ENCODE measurements at places on chromosomes 3 and 15.

DNA sequence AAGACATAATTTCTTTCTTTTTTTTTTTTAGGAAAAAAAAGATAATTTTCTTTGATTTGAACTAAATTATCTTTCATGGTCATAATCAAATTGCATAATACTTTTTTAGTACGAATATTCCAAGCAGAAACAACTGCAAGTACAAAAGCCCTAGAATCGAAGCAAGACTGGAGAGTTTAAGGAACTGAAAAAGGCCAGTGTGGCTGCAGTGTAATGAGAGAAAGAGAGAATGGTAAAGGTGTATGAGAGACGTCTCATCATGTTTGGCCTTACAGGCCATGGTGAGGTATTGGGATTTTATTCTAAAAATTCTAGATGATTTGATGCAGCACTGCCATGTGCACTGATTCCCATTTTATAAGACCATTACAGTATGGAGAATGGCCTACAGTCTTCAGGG lies 180.9 kb downstream of the SUCNR1 start:
- DNase-seq: no peak

DNA sequence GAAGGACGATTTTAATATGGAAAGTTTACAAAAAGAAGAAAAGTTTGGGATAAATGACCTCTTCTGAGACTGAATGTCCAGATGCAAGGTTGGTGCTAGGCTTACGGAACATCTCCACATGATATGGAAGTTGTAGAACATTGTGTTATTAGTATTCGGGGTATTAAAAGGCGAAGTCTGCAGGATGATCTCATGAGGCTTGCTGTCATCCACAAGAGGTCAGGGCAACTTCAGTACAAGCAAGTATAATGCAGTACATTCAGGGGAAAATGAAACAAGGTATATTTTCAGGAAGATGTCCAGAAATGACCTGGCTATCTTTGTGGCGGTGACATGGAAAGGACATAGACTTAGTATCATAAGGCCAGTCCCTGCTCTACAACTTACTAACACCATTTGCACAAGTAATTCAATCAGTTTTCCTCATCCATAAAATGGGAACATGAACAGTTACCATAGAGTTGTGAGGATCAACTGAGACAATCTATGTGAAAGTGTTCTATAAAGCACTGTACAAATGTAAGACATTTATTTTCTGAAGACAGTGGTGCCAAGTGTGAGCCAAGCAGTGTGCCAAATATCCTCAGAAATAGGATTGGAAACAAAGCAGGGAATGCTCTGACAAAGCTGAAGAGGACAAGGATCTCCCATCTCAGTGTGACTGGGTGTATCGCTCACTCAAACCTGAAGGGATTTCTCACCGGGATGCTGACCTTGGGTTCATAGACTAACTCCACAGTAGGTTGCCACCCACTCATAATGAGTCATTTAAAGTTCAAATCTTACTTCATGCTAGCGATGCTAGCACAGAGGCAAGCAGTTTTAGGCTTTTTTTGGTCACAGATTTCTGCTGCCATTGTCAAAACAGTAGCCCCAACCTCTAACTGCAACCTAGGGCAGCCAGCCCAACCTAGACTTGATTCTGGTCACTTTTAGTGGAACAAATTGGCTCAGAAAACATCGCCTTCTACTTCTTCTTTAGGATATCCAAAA lies 118.3 kb downstream of the TIGIT start:
- DNase-seq: no peak

DNA sequence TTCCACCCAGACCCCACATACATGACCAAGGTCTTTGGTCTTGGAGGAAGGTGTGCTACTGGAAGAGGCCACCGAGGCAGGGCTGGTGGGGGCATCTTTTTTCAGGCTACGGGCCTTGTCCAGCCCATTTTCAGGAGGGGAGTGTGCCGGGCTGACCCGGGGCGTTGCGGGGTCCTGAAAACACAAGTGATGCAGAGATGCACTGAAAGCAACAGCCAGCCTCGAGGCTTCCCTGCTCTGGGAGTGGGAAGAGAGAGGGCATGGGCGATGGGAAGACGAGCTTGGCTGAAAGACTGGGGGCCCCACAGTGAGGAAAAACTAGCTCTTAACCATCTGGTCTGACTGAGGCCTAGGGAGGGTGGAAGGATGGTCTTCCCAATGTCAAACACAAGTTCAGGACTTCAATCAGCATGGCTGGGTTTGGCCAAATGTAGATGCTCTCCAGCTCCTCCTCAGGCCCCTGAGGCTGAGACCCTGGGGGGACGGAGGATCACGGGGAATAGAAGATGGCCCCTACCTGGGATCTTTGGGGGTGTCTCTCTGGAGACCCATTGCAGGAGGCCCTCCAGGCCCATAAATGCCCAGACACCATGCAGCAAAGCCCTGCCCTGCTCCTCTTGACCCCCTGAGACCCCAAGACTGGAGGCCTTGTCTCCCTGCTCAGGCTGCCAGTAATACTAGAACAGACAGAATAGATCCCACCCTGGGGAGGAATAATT lies 38.9 kb downstream of the TLE3 start:
- peak; percentile 45 for DNase-seq

DNA sequence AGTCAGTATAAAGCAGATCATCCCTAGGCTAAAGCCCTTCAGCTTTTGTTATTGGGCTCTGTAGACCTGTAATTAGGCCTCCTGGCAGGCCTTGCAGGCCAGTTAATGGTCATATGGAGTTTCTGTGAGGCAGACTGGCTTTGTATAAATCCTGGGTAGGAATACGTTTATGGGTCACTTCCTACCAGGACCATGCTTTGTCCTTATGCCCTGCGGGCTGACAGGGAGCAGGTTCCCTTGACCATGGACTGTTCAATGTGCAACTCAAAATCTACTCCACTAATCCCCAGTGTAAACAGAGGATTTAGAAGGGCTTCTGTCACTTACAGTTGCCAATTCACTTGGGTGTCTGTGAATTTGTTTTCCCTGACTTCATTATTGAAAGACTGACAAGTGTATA lies 202.7 kb upstream of the MLF1 start:
- no peak for DNase-seq

- no peak for DNase-seq
These were observed 52.5 kb upstream of the CORO2B start for GRCh38 chr15:68526269-68526668.

DNA sequence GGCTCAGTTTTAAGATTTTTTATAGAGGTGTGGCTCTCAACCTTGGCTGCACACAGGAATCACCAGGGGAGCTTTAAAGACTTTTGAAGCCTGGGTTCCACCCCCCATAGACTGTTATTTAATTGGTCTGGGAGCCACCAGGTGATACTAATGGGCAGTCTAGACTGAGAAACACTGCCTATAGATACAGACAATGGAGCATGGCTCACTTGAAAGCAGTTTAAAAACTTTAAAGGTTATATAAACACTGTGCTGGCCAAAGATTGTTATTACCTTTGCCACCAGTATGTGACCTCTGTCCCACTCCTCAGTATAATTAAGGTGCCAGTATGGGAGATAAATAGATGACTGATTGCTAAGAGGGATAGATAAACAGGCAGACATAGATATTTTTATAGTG lies 3.8 kb downstream of the GOLIM4 start:
- no peak for DNase-seq

DNA sequence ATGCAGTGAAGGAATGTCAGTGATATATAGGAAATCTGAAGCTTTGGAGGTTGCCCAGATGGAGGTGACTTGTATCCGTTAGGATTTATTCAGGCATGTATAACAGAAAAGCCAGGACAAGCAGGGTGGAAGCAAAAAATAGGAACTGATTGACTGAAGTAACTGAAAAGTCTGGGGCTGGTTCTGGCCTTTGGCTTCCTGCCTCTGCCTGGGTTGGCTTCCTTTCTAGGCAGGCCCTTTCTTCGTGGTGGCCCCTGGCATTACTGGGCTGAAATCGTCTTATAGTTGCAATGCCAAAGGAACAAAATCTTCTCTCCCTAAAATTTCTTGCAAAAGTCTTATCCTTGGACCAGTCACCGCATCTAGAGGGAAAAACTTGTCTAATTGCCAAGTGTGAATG lies 386.1 kb downstream of the PTPRG start:
- no peak for DNase-seq

DNA sequence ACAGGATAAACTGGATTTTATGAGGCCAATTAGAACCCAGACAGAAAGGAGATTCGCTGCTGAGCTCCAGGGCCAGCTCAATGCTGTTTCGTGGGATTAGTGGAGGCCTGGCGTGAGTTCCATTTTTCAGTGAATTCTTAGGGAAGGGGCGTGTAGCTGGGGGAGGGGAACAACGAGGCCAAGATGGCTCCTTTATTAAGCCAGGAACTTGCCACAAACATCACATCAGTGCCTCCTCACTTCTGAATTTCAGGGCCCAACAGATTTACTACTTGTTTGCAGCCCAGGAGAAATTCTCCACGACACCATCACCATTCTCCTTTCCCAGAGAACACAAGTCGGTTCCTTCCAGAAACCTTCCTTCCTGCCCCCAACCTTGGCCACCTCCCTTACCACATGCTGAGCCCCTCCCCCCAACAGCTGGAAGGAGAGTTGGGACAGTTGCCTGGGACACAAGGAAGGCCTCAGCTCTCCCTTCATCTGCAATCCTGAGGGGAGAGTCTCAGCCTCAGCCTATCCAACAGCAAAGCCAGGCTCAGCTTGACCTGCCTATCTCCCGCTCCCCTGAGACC lies 5.8 kb downstream of the IGDCC4 start:
- DNase-seq: peak; percentile 71

- DNase-seq: peak; percentile 84
These were observed at the start of gene CACNA2D2 for GRCh38 chr3:50503504-50504342. TSS of gene CACNA2D2 (minus strand) at chr3:50503634. CDS start at chr3:50503423, 211 bp downstream.

DNA sequence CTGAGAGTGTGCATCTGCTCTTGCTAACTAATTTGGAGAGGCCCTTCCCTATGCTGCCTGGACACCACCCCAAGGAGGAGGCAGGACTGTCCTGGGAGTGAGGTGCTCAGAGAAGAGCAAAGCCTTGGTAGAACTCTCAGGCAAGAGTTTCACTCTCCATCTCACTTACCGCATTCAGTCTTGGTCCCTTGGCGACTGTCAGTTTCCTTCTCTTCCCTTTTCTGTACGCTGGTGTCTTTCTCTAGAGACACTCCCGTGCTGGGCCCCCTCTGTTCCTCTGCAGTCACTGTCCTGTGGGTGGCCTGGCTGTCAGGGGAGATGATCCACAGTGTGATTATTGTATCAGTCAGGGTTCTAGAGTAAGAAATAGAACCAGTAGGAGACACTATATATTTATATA lies 44.0 kb downstream of the IDH2 start:
- DNase-seq: no peak

GRCh38 chr3:113140876-113141275 lies 70.5 kb upstream of the BOC start:
- DNase-seq: no peak

GRCh38 chr15:32884146-32884545 lies 166.3 kb downstream of the GREM1 start:
- no peak for DNase-seq

- DNase-seq: no peak
These were observed 292.4 kb upstream of the SGO1 start for GRCh38 chr3:20478436-20478835.

DNA sequence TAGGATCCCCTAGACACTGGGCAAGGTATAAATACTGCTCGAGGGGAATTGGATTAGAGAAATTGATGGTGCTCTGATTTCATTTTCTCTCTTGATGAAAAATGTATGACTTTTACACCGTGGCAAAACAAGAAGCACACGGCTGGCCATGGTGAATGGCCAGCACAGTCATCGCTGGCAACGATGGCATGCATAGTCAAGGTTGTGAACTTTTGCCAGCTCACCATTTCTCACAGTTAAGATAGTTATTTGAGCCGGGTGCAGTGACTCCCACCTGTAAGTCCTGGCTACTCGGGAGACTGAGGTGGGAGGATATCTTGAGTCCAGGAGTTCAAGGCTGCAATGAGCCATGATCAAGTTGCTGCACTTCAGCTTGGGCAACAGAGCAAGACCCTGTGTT lies 95.4 kb downstream of the HMG20A start:
- no peak for DNase-seq

DNA sequence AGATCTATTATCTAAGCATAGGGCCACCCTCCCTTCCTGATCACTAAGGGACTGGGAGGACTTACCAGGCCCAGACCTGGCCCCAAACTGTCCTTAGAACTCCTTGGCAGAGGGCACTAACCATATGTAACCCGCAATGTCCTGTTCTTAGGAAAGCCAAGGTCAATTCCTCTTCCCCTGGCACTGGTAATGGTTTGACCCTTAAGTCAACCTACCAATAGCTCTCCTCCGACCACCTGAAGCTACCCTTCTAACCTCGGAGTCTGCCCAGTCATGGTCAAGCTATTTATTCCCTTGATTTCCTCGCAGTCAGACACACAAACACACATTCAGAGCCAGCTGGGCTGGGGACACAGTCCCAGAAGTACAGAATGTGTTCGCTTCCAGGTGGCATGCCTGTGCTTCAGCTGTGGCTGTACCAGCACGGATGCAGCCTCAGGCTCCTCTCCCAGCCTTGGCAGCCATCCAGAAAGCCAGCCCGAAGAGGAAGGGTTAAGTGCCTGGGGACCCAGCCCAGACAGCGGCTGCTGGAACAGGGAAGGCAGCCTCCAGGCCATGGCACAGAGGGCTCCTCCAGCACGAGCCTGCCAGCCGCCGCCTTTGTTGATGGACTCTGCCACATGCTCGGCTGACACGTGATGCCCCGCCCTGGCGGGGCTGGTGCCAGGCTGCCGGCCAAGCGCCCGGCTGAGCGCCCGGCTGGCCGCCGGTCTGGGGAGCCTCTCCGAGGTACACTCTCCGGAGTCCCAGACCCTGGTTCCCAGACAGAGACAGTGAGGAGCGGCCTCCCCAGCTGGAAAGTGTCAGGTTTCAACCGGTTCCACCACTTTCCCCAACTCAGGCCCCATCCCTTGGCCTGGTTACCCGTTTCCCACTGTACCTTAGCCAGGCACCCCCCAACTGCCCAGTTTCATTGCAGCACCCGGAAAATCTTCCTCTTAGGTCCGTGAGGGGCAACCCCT lies 5.5 kb downstream of the BMF start:
- DNase-seq: peak; percentile 96

DNA sequence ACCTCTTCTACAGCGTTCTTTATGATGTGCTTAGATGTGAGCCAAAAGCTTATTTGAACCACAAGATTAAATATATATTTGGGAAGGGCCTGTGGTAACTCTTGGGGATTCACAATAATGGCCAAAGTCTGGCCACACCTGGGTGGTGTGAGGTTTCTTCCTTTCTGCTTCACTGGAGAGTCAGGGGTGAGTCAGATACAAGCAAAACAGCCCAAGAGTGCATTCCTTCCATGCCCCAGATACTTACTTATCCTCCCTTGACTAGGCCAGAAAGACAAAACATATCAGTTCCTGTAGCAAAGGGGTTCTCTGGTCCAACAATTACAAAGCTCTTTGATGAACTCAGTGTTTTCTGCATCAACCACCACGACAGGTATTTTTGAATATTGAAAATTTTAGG lies 941 bp downstream of the ZBED2 start:
- DNase-seq: no peak

GRCh38 chr15:67175643-67176071 lies 78.8 kb downstream of the AAGAB start:
- DNase-seq: peak; percentile 83

- DNase-seq: no peak
These were observed 153.7 kb upstream of the MDFIC2 start for GRCh38 chr3:70466096-70466495.

GRCh38 chr3:160924776-160925175 lies 168.7 kb downstream of the PPM1L start:
- no peak for DNase-seq

All from sigmoid colon (tissue), 7 donors.